ENCODE measurements at places on chromosomes 11 and 22. TPM values are rescaled to one million over a fixed set of nuclear protein-coding genes. Genes with fewer than 3 reads are reported as not detected.

Gene SLC22A25
- not detected for polyA plus RNA-seq

Gene TENM4
- polyA plus RNA-seq, result 0.09 TPM

Gene OR4C45
- polyA plus RNA-seq, result not detected

Gene SHISA8
- polyA plus RNA-seq, result 22.4 TPM

Gene CCDC73
- polyA plus RNA-seq, result not detected

Gene OR5M3
- polyA plus RNA-seq, result not detected

Gene TMEM45B
- polyA plus RNA-seq, result not detected

Gene OR51B2
- polyA plus RNA-seq, result not detected

Gene CHST1
- not detected for polyA plus RNA-seq

Gene ANKRD49
- 21.3 TPM for polyA plus RNA-seq

Gene GGT5
- polyA plus RNA-seq, result not detected

Gene GLB1L2
- 0.31 TPM for polyA plus RNA-seq

Gene OR5D14
- not detected for polyA plus RNA-seq

Gene TCP11L1
- 7.7 TPM for polyA plus RNA-seq

Gene SULT4A1
- polyA plus RNA-seq, result not detected

Gene CSF2RB
- polyA plus RNA-seq, result 22.0 TPM

Gene SELENOM
- 29.9 TPM for polyA plus RNA-seq

Gene OR51B5
- not detected for polyA plus RNA-seq

Gene TTC36
- 0.19 TPM for polyA plus RNA-seq

DNA sequence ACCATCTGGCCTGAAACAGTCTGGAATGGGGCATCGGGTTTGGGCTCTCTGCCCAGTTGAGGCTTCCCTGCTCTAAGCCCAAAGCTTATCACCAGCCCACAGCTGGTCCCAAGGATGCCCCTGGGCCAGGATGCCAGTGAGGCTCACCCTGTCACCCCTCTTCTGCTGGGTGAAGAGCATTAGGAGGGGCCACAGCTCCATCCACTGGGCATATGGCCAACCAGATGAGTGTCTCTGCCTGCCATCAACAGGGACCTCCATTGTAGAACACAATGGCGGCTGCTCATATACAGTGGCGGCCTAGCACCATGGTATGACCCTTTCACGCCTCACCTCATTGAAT, 5.6 kb downstream of the CHST1 start:
- no peak for DNase-seq

- no peak for DNase-seq
These were observed 704.1 kb upstream of the CCDC90B start for GRCh38 chr11:83990160-83990733.

GRCh38 chr22:49659281-49659923, 168.3 kb downstream of the BRD1 start:
- no peak for DNase-seq

GRCh38 chr11:119047205-119047604, 9.8 kb downstream of the HYOU1 start:
- no peak for DNase-seq

GRCh38 chr11:19595840-19596751, 116.5 kb upstream of the NAV2 start:
- no peak for DNase-seq

- no peak for DNase-seq
These were observed 4.6 kb upstream of the CST6 start for GRCh38 chr11:66007201-66007634.

- peak; percentile 20 for DNase-seq
These were observed 3.6 kb upstream of the AIFM3 start for GRCh38 chr22:20963201-20964052.

DNA sequence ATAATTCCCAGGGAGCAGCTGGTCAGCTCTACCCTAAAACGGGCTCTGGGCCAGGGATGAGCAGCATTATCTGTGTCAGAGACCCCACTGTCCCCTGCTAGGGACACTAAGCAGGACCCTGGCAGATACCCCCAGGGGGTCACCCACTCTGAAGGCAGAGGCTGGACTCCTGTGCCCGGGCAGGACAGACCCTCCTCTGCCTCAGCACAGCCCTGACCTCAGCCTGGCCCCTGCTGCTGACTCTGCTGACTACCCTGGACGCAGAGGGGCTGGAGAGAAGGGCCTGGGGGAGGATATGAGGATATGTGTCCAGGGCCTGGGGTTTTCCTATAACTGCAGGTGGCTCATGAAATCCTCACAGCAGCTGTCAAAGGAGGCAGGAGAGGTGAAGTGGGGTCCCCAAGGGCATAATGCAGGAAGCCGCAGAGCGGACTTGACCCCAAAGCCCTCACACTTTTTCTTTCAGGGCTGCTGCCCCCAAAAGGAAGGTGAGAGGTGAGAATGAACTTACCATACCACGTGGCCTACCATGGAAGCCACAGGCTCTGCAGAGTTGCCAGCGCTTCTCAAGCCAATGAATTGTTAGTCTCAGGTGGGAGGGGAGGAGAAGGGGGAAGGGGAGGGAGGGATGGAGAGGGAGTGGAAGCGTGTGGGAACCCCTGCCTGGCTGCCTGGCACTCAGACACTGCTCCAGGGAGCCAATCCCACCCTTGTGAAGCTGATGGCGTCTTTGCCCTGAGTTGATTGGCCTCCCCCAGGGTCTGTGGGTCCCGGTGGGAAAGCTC, 76.7 kb upstream of the WNT11 start:
- DNase-seq, result no peak

- no peak for DNase-seq
These were observed 13.9 kb downstream of the FZD4 start for GRCh38 chr11:86941077-86941870.

- no peak for DNase-seq
These were observed 49.7 kb upstream of the BID start for GRCh38 chr22:17823964-17824363.

DNA sequence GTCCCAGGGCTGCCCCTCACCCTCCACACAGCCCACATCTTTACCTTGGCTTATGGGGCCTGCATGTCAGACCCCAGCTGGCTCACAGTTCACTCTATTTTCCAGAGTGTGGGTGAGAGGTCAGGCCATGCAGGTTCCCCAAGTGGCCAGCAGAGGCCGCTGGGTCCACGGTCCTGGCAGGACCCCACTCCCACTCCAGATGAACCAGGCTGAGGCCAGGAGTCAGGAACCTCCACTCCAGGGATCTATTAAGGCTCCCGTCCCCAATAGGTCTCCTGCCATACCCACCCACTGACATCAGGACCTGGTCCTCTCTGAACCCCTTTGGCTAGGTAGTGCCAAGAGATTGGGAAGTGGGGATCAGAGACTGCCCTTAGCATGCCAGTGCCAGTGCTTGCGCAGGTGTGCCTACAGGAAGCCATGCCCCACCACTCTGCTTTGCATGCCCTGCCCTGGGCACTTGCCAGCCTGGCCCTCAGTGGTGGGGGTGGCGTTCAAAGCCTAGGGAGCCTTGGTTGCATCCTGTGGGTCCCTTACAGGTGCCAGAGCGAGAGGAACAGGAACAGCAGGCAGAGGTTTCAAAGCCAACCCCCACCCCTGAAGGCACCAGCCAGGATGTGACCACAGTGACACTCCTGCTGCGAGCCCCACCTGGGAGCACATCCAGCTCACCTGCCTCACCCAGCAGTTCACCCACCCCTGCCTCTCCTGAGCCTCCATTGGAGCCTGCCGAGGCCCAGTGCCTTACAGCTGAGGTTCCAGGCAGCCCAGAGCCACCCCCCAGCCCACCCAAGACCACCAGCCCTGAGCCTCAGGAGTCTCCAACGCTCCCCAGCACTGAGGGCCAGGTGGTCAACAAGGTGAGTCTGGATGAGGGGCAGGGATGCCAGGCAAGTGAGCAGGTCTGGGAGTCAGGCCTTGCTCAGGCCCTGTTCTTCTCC, 8.3 kb downstream of the SMTN start:
- DNase-seq, result peak; percentile 63

- DNase-seq, result peak; percentile 78
These were observed 884 bp downstream of the IL10RA start for GRCh38 chr11:117986981-117987574.

DNA sequence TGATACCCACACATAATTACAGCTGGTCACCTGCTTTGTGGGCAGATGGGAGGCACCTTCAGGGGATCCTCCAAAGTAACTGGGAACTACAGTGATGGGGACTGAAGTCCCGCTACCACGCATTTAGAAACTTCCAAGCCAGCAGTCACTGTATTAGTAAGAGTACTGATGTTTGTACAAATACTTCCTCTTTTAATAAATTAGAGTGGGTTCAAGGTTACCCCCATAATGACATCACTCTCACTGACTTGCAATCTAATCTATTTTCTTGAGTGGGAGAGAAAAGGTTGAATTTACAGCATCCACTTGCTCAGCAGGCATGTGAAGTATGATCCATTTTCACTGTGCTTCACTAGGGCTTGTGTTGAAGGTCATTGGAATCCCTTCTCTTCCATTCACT, 72.1 kb upstream of the TIMP3 start:
- no peak for DNase-seq

DNA sequence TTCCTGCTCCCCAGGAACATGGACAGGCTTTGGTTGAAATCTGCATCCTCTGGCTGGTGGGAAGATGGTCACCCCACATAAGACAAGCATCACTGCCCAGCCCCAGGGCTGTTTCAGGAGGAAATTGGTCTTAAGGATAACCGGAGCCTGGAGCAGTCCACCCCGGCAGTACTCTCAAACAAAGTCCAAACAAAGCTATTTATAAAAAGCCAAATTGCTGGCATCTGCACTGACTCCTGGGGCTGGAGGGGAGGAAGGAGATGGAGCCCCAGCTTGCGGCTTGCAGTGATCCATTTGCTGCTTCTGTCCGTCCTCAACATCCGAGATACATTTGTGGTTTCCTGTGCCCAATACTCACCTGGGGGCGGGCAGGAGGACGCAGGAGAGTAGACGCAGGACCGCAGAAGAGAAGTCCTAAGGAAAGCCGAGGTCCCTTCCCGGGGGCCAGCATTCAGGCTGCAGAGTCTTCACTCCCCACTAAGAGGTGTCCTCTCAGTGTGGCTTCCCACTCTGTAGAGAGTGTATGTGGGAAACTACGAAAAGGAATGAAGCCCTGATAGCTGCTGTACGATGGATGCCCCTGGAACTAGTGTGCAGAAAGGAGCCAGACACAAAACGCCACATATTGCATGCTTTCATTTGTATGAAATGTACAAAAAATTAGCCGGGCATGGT, 107.3 kb upstream of the FGF3 start:
- DNase-seq, result no peak

GRCh38 chr22:23036684-23037428, 33.5 kb upstream of the GNAZ start:
- DNase-seq, result peak; percentile 25

DNA sequence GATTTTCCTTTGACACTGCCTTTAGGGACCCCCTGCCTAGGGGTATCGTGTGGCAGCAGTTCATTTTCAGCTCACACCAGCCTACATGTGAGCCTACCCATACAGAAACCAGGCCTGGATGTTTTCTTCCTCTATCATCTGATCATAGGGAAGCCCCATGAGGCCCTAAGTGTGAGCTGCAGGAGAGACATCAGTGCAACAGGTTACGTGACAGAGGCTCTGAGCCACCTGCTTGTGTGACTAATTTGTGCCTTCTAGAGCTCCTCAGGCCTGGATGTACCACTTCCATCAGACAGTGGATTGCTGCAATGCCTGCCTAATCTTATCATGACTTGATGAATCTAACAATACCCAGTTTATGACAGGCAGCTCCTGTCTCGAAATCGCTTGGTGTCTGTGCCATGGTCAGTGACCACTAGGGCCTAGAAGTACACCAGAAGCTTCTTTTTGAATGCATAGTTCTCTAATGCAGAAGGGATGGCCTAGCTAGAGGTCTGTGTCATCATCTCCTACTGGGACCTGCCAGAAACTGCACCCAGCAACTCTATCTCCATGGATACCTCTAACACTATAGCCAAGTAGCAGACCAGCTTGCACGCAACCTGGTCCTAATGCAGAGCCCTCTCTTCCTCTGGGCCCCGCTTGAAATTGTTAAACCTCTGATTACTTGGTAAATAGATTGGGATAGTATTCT, 109.7 kb upstream of the CLPB start:
- DNase-seq, result no peak

DNA sequence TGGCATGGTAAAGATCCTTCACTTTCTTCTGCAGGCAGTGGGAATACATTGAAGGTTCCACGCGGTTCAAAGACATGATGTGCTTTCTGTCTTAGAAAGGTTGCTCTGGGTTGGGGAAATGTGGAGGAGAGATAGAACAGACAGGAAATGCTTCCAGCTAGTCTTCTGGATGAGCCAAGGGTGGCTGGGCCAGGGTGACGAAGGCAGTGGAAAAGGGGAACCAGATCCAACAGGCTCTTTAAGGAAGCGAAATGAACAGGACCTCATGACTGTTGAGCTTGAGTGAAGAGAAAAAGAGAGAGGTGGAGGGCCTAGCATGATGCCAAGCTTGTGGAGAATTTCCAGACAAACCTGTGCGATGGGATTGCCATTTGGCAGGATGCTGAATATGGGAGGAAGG, 56.4 kb upstream of the LMO1 start:
- no peak for DNase-seq

GRCh38 chr22:48424201-48424627, 1403.5 kb downstream of the BRD1 start:
- no peak for DNase-seq

DNA sequence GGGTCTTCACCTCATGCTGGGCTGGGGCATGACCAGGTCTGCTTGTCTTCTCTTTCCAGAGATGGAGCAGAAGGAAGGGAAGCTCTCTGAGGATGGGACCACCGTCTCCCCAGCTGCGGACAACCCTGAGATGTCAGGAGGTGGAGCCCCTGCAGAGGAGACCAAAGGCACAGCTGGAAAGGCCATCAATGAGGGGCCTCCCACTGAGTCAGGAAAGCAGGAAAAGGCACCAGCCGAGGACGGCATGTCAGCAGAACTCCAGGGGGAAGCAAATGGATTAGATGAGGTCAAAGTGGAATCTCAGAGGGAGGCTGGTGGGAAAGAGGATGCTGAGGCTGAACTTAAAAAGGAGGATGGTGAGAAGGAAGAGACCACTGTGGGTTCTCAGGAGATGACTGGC, 5.2 kb downstream of the SMTNL1 start:
- no peak for DNase-seq

DNA sequence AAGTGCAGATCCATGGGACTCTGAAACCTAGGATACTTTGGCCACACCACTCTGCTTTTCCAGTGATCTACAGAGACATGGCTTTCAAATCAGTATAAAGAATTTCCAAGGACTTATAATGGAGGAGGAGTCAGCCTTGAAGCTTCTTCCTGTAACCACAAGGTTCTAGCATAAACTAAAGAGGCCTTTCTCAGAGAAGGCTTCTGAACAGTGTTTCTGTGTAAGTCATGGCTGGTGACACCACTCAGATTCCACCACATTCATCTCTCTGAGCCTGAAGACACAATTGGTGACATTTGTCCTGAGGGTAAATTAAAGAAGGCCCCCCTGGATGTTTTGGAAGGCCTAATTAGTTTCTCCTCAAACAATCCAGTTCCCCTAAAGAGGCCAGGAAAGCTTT, 29.0 kb upstream of the ADORA2A start:
- no peak for DNase-seq

- DNase-seq, result no peak
These were observed 8.4 kb downstream of the CBX6 start for GRCh38 chr22:38863531-38864131.

GRCh38 chr22:35313311-35314121, 13.8 kb downstream of the TOM1 start:
- DNase-seq, result no peak

DNA sequence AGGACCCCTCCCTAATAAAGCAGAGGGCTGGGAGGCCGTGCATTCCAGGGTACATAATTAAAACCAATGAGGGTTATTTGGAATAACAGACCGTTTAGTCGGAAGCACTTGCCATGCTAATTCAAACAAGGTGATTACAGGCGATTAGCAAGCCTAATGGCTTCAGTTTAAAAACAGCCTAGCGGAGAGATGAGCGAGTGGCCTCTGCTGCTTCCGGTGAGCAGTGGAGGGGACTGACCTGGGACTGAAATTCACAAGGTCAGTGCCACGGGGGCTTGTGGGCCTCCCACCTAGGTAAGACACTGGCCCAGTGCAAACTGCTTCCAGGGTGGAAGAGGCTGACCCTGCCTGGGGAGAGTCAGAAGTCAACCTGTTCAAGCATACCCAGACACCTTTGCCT, 56.8 kb upstream of the ALX4 start:
- no peak for DNase-seq

All from B cell (primary cell).